ENCODE measurements at places on chromosomes 1 and 21.

- no peak for DNase-seq
Measured at GRCh38 chr1:158103861-158104522, 76.7 kb upstream of the CD1D start.

DNA sequence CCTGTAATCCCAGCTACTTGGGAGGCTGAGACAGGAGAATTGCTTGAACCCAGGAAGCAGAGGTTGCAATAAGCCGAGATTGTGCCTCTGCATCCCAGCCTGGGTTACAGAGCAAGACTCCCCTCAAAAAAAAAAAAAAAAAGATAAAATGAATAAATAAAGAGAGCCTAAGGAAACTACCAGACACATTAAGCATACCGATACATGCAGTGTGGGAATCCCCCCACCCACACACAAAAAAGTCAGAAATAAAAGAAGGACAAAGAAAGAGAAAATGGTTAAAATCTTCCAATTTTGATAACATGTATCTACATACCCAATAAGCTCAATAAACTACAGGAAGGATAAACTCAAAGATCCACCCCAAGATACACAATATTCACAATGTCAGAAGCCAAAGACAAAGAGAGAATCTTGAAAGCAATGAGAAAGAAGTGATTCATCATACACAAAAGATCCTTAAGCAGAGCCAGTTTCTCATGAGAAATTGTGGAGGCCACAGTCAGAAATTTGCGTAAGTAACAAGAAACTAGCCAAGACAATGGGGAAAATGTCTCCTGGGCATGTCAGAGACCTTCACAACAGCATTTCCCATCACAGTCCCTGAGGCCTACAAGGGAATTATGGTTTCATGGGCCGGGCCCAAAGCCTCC lies 1197.0 kb downstream of the AMY1C start:
- no peak for DNase-seq

DNA sequence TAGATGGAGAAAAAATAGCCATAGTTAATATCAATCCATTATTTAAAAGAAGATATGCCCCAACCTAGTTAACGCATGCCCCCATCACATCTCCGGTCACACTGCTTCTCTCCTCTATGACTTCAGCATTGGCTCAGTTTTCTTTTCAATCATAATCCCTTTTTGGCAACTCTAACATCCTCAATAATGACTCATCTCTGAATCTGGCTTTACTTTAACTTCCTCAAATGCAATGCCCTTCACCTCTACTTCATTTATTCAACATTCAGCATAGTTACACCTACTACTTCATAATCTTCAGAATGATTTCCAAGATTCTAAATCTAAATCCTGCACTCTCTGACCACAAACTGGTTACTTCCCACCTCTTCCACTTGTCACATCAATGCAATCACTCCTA lies 417.3 kb downstream of the USH2A start:
- DNase-seq: no peak

- no peak for DNase-seq
Measured at GRCh38 chr1:230064283-230064682, 2.8 kb upstream of the GALNT2 start.
